Astrocyte of the cerebellum (primary cell): ENCODE measurements at places on chromosomes 6 and 20.

GRCh38 chr20:32338665-32339064, 19.5 kb upstream of the ASXL1 start:
- DNase-seq = no peak

DNA sequence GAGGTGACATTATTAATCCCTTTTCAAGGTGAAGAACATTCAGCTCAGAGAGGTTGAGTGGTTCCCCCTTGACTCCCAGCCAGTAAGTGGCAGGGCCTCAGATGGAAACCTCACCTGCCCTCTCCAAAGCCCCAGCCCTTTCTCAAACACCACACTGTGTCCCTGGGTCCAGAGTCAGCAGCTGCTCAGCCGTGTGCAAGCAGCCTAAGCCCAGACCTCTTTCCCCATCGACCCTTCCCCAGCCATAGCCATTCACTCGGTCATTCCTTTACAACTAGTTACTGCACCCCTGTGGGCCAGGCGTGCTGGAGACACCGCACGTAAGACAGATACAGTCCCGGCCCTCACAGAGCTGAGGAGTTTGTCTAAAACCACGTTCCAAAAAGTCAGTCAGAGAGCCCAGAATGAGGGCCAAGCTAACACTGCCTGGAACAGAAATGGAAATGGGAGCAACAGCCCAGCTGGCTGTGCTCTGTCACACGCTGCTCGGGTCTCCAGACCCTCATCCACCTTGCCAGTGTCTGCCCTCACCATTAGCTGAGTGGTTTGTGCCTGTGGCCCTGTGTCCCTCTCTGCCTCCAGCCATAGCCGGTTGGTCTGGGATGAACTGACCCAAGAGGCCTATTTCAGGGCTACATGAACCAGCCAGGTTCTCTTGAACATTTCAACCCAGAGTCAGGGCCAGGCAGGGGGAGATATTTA, 29.6 kb downstream of the ZC3H12D start:
- no peak for DNase-seq

GRCh38 chr6:28569748-28570147, 44.1 kb downstream of the GPX5 start:
- no peak for DNase-seq

- DNase-seq = no peak
These were observed 314.7 kb downstream of the EPM2A start for GRCh38 chr6:145420599-145420998.
